Dorsolateral prefrontal cortex (tissue), 122 donors: ENCODE measurements at places on chromosomes 3 and 15.

DNA sequence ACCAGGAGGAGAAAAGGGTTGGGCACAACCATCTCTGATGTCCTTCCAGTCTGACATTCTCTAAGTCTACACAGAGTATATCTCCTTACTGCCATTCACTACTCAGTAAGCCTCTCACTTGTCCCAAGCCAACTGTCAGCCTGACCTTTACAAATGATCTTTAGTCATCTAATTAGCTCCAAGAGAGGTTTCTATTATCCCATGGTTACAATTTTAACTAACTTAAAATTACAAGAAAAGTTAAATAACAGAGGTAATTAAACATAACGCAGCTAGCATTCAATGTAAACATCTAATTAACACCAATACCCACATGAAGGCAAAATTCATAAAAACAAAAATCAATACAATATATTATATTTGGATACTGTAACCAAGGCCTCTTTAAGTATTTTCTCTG is 126.9 kb downstream of the LSAMP start:
- DNase-seq, result no peak

DNA sequence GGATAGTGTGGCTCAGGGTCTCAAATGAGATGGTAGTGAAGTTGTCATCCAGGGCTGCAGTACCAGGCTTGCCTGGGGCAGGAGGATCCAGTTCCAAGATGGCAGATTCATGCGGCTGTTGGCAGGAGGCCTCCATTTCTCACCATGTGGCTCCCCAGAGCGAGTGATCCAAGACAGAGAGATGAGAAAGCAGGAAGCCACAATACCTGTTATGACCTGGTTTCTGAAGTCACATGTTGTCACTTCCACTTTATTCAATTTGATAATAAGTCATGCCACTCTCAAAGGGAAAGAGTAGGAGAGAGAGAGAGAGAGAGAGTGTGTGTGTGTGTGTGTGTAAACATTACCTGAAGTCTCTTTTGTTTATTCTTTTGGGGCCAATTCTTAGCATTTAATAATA is 30.1 kb downstream of the TMOD2 start:
- no peak for DNase-seq

- no peak for DNase-seq
These were observed 2.2 kb upstream of the HES1 start for GRCh38 chr3:194133661-194134230.

GRCh38 chr3:159548675-159549335 is 439.8 kb upstream of the IL12A start:
- no peak for DNase-seq

- no peak for DNase-seq
These were observed 333.5 kb upstream of the AZI2 start for GRCh38 chr3:28682121-28682520.

GRCh38 chr3:142285083-142285517 is 59.7 kb upstream of the GK5 start:
- no peak for DNase-seq

DNA sequence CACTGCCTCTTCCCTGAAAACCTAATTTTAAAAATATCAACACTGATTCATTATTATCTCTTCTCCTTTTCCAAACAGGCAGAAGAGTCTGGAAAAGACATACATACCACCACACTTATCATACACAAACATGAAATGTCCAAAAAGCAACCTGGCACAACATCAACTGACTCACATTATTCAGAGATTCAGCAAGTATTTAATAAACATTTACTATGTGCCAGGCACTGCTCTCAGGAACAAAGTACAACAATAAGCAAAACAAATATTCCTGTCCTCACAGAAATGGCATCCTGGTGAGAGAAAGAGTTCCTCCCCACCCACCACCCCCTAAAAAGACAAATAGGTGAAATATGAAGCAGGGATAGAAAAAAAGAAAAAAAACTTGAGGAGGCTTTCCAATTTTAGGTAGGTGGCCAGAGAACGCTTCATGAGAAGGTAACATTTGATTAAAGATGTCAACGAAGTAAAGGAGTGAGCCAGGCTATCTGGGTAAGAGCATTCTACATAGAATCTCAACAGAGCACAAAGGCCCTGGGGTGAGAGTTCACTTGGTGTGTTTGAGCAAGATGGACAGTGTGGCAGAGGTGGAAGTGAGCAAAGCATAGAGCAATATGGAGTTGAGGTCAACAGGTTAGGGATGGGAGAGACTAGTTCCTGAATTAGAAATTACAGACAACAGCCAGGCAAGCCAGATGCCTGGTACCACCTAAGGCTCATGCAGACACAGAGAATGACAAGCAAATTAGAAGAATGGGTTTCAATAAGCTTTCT is 141.7 kb downstream of the OSBPL10 start:
- DNase-seq, result no peak

GRCh38 chr3:184579513-184579912 is 17.9 kb downstream of the EPHB3 start:
- no peak for DNase-seq

GRCh38 chr15:51315726-51316125 is 22.7 kb downstream of the CYP19A1 start:
- DNase-seq, result no peak

GRCh38 chr3:113006359-113007056 is 15.7 kb downstream of the GTPBP8 start:
- no peak for DNase-seq

- no peak for DNase-seq
These were observed 316.0 kb downstream of the CLSTN2 start for GRCh38 chr3:140250945-140251344.

DNA sequence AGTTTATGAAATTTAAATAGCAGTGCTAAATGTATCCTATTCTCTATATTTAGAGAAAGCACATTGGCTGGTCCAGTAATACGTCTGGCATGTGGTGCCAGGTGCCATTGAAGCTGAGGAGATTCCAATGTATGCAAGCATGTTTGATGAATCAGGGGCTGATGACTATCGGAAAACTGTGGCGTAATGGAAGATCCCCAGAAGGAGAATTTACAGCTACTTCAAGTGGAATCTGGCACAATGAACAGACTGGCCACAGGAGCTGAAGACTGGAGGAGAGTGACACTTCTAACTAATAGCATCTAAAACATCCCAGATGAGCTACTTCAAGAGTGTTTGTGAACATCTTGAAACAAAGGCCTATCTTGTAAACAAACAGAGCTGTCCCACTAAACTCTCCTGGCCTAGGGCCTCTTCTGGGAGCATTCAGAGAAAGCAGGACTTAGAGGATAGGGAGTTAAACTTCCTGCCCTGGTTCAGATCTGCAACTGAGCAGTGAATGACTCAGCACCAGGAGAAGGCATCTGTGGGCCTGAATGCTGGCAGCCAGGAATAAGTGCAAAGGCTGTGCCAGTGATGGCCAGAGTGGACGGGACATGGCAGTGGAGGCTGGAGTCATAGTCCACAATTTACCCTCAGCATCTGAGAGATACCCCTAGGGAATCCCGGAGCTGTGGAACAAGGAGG is 15.2 kb upstream of the ACTC1 start:
- no peak for DNase-seq

DNA sequence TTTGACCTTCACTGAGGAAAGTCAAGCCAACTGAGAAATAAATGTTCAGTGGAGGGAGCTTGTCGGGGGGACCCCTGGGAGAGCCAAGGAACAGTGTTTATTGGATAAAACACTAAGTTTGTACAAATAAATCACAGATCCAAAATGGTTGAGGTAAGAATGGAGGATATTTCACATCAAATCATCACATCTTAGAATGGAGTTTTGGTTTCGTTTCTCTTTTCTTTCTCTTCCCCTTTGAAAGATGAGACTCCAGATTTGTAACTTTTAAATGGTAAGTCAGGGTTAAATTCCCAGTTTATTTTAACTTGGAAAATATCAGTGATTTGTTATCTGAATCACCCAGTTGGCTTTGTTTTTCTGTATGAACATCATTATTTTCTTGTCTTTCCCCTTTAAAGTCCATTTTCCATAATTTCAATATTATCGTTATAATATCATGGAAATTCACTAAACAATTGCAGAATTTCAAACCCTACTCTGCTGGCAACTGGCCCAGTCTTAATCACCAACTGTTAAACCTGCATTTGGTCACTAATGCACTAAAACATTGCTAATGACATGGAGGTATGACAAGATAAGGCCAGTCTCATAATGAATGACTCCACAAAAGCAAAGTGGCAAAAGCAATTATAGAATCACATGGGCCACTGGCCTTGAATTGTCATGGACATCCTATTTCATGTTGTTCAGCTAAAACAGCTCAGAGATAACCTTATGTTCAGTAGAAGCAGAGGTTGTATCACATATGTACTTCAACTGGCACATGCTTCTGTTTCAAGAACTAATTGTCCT is 295.1 kb downstream of the SHOX2 start:
- no peak for DNase-seq

DNA sequence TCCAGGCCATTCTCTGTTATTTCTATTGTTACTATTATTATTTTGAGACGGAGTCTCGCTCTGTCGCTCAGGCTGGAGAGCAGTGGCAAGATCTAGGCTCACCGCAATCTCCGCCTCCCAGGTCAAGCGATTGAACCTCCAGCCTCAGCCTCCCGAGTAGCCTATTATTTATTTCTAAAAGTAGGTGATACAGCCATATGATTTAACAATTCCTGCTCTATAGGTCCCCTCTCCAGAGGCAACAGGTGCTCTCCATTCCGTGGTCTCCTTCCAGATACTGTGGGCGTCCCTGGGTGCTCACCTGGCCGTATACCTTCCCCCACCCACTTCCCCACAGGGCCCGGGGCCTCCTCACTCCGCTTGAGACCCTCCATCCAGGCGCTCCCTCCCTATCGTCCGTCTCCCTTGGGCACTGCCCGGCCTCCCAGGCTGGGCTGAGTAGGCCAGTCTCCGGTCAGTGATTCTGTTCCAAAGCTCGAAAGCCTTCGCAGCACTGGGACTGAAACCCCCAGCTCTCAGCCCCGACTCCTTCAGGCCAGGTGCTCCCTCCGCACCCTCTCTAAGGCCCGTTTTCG is 708 bp upstream of the PTPN23 start:
- no peak for DNase-seq

DNA sequence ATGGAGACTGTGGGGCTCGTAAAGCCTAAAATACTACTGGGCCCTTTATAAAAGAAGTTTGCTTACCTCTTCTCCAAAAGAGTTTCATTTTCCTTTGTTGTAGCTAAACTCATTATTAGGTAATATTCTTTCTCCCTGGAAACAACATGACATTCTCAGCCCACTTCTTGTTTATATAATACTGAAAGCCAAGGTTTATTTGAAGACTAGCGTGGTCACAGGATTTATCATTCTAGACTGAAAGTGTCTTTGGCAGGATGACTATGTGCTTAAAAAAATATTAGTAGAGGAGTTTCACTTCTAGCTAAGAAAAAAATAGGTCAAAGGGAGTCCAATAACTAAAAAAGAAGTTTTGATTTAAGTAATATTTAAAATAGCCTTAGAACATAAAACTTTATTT is 1085.2 kb upstream of the CADM2 start:
- no peak for DNase-seq

- no peak for DNase-seq
These were observed 5.9 kb upstream of the RTF1 start for GRCh38 chr15:41411031-41411430.

GRCh38 chr3:179651687-179652446 is 973 bp upstream of the USP13 start:
- DNase-seq, result no peak
